Naive thymus-derived CD4-positive, alpha-beta T cell (primary cell): ENCODE measurements at places on chromosomes 16 and 17.
A peak's percentile ranks its signal among the peaks of the same experiment; 100 is the strongest.

DNA sequence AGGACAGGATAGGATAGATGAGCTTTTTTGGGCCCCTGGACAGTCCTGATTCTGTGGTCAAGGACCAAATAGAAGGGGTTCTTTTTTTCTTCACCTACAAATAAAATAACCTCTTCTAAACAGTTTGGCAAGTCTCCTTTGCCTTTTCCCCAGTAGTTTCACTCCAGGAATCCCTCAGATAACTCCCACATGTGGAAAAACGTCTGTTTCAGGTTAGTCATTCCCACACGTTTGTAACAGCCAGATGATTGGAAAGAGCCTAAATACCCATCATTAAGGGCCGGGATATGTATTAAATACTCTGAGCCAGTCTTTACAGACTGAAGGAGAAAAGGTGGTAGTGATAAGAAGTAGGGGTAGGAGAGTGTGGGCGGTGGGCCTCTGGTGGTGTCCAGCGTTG is 58.3 kb downstream of the PLD6 start:
- no peak overlapping the region for H3K27ac ChIP-seq
- H3K36me3 ChIP-seq: peaks cover 14% of the 10 kb centered on the region
- no peak overlapping the region for H3K4me3 ChIP-seq
- peaks cover 10% of the 10 kb centered on the region for H3K4me1 ChIP-seq
- no peak for DNase-seq

DNA sequence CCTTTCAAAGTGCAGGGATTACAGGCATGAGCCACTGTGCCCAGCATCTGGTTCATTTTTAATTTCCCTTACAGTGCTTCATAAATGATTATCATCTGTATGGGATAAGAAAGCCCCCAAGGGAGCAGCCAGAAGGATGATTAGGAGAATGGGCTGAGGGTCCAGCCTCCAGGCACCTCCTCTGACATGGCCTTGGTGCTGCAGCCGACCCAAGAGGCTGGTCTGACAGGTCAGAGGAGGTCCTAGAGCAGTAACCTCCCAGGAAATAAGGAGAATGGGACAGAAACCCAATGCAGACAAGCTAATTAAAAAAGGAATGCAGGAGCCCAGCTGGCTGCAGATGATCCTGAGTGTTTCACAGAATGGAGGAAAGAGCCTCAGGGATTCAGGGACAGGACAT is 29.0 kb downstream of the MRC2 start:
- DNase-seq: no peak
- H3K27ac ChIP-seq: no peak overlapping the region
- no peak overlapping the region for H3K4me3 ChIP-seq
- H3K27me3 ChIP-seq: no peaks in the 10 kb centered on the region
- H3K4me1 ChIP-seq: peaks cover 12% of the 10 kb centered on the region

DNA sequence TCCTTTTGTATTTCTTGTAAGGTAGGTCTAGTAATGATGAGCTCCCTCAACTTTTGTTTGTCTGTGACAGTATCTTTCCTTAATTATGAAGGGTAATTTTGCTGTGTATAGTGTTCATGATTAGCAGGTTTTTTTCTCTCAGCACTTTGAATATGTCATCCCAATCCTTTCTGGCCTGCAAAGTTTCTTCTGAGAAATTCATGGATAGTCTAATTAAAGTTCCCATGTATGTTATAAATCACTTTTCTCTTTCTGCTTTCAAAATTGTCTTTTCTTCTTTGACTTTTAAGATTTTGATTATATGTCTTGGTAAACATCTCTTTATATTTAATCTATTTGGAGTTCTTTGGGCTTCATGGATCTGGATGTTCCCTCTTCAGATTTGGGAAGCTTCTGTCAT is 54.3 kb upstream of the ZKSCAN2 start:
- no peak overlapping the region for H3K4me3 ChIP-seq
- H3K27me3 ChIP-seq: no peaks in the 10 kb centered on the region
- H3K4me1 ChIP-seq: no peaks in the 10 kb centered on the region
- no peaks in the 10 kb centered on the region for H3K36me3 ChIP-seq

DNA sequence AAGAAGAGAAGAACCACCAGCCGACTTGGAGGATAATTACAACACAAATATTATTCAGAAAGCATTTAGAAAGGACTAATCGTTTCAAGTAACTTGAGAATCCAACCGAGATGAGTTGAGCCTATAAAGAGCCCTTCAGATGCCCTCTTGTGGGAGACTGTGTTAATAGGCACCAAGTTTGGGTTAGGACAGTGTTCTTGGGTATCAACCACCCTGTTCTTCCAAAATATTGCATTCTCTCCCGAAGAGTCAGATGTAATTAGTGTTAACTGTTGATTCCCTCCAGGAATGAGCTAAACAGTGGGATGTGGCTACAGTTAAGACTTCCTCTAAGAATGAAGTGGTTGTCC is 87.8 kb upstream of the NOL11 start:
- H3K4me1 ChIP-seq: no peaks in the 10 kb centered on the region
- H3K27me3 ChIP-seq: no peaks in the 10 kb centered on the region

DNA sequence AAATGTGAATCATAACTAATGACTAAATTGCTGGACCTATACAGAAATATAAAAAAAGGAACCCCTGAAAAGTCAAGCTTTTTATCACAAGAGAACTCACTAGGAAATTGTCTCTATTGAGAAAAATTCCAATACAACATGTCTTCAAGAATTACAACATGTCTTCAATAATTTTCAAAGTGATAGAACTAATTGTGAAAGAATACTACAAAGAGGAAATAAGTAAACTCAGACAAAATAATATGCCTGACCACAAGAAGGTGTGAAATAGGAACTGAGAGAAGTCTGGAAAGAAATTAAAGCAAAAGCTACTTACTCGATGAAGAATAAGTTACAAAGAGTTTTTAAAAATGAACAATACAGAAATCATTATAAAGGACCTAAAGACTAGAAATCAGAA is 29.9 kb upstream of the OR1G1 start:
- H3K27ac ChIP-seq: no peak overlapping the region
- H3K4me3 ChIP-seq: no peak overlapping the region
- H3K4me1 ChIP-seq: no peaks in the 10 kb centered on the region
- no peak for DNase-seq
- H3K27me3 ChIP-seq: no peaks in the 10 kb centered on the region

GRCh38 chr17:72099919-72100318 is 20.9 kb upstream of the SOX9 start:
- no peaks in the 10 kb centered on the region for H3K27me3 ChIP-seq
- H3K36me3 ChIP-seq: no peaks in the 10 kb centered on the region
- DNase-seq: no peak
- no peak overlapping the region for H3K4me3 ChIP-seq
- H3K27ac ChIP-seq: no peak overlapping the region
- H3K4me1 ChIP-seq: no peaks in the 10 kb centered on the region

GRCh38 chr17:35021520-35022380 is 41.4 kb downstream of the LIG3 start:
- H3K4me1 ChIP-seq: peaks cover 36% of the 10 kb centered on the region
- no peak for DNase-seq
- peaks cover 5% of the 10 kb centered on the region for H3K36me3 ChIP-seq

DNA sequence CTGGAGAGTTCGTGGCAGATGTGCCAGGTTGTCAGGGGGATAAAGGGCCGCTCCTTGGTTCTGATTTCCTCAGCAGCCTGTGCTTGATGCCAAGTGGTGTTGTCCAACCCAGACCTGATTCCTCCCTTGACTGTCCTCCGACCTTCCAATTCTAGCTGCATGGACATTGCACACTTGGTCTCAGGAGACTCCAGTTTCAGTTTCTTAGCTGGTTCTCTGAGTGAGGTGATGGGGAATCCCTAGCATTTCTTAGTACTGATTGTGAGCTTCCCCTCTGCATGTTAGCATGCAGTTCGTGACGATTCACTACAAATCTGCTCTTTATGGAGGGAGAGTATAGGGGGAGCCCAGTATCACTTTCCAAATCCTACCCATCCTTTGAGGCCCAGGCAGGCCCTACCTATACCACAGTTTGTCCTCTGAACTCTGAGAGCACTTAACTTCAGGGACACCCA is 12.4 kb upstream of the CCR7 start:
- peaks cover 22% of the 10 kb centered on the region for H3K4me1 ChIP-seq
- peak overlapping the region; percentile 79 for H3K27ac ChIP-seq
- H3K36me3 ChIP-seq: no peaks in the 10 kb centered on the region
- DNase-seq: no peak
- H3K27me3 ChIP-seq: no peaks in the 10 kb centered on the region

- H3K27me3 ChIP-seq: no peaks in the 10 kb centered on the region
- H3K4me1 ChIP-seq: no peaks in the 10 kb centered on the region
- no peak for DNase-seq
- H3K4me3 ChIP-seq: no peak overlapping the region
- no peak overlapping the region for H3K27ac ChIP-seq
Observed at GRCh38 chr17:76540381-76541300, 797 bp downstream of the PRCD start.

DNA sequence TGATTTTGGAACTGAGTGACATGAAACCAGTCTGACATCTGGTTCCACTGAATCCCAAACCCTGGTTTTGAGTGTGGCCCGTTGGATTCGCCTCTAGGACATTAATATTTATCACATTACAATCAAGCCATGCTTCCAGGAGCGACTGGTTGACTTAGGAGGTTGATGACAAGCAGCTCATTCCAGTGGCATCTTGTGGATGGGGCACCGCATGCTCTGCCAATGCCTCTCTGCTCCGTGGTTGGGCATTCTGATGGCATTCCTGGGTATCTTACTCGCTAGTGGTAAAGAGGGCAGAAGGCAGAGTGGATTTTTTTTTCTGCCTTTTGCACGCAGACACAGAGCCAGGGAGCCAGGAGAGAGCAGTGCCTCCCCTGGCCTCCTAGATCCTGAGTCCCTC is 31.4 kb downstream of the CACNG4 start:
- no peaks in the 10 kb centered on the region for H3K4me1 ChIP-seq
- no peak overlapping the region for H3K4me3 ChIP-seq
- H3K27ac ChIP-seq: no peak overlapping the region
- DNase-seq: no peak
